ENCODE measurements at places on chromosomes 6 and 20.
A peak's percentile ranks its signal among the peaks of the same experiment; 100 is the strongest.

- DNase-seq = no peak
These were observed 109.8 kb downstream of the EYA4 start for GRCh38 chr6:133350928-133351327.

DNA sequence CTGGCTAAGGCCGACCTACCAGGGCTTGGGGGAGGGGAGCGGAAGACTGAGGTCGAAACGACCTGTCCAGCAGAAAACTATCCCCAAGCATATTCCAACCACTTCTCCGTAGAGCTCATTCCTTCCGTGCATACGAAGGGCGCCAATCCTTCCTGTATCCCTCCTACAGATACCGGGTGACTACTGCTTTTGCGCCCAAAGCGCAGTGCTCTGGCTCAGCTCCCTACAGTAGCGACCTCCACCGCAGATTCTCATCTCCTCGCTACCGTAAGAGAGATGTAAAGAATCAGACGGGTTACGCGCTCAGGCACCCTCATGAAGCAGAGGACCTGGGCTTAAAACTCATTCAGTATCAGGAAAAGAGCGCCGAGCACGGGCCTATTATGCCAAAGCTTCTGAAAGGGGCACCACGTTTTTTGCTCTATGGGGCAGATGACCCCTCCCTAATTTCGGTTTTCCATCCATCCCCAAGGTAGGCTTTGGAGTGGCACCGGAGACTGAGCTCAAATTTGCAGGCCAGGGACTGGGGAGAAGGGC, 563 bp upstream of the NNAT start:
- DNase-seq = no peak

DNA sequence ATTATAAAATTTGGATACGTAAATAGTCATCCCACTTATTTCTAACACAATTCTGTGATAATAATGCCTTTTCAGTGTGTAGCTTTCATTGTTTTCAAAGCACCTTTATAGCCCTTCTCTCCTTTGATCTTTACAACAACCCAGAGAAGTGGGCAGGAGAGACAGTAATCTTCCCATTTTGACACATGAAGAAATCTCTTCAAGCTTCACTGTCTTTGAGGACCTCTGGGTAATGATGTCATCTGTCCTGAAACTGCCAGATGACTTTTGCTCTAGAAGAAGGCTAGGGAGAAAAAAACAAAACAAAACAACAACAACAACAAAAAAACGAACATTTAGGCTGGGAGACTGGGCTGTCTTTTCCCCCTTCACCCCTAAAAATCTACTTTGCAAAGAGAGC, 203.0 kb downstream of the KCNQ5 start:
- no peak for DNase-seq

GRCh38 chr6:131223416-131223815, 88.1 kb downstream of the AKAP7 start:
- no peak for DNase-seq

GRCh38 chr6:131779304-131779703, 28.5 kb upstream of the ENPP1 start:
- DNase-seq = no peak

DNA sequence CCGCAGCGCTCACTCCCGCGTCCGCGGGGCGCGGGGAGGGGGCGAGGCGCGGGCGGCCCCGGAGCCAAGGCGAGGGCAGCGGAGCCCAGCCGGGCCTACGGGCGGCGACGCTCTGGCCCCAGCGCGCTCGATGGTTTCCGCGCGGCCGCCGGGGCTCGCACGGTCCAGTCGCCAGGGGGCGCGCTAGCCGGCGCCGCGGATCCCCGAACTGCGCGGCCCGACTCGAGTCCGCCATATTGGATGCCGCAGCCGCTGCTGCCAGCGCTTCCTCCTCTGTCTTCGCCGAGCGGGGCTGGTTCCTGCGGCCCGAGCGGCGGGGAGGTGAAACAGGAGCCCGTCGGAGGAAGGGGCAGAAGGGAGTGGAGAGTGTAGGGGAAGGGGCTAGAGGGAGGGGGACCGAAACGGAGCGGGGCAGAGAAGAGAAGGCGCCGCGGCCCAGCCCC, at the start of gene SCAF8:
SCAF8 (plus strand) TSS at position 234 of the 443 bp plus-strand sequence. CDS start 485 bp downstream, outside the sequence.
- peak; percentile 87 for DNase-seq

DNA sequence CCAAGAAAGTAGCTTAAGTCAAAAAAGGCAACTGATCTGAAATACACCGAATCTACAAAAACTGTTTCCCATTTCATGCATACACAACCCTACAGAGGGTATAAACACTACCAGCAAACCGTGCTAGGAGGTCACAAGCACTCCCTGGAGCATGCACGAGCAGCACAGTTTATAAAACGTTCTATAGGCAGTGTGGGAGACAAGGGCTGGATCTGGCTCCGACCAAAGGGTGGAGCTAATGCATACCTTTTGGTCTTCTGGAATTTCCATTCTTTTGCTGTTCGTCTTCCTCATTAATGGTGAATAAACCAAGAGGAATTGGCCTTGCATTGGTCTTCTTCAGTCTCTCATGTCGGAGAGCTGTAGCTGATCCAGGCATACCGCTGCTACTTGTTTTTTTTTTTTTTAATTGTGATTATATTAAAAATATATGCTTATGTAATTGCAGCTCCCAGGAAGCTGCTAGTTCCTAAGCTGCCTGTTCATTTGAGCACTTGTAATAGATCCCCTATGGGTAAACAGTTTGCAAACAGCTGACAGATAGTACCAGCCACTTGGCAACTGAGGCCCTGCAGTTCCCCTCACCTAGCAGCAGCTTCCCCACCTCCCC, 24.5 kb downstream of the MAP7 start:
- DNase-seq = no peak

GRCh38 chr20:31596831-31597480, 8.1 kb upstream of the ID1 start:
- DNase-seq = no peak

DNA sequence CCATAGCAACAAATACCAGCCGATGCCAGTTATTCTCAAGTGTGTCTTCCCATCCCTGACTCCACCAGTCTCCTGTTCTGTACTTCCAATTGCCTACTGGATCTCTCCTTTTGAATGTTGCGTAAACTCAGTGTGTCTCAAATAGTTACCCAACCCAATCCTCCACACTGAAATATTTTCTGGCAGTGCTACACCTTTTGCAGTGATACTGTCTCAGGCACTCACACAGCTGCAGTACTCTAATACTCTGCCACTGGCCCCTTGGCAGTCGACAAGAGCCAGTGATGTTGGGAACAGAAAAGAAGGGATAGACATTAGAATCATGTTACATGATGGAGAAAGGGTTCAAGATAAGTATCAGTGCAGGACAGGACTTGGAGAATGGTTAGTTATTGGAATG, 31.8 kb upstream of the FOXO3 start:
- no peak for DNase-seq

DNA sequence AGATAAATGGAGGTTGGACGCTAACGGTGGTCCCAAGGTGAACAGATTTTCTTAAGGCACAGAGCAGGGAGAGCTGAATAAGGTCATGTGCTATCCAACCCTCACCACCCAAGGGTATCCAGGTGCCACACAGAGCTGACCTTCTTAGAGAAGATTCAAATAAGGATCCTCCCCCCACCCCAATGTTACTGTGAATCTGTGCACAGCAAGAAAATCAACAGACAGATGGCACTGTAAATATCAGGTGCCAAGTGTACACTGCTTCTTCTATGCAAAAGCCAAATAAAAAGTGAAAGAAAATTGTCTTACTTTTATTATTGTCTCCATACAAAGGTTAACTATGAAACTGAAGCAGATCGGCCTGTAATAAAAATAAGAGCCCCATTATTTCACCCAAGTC, 96.9 kb downstream of the PAK5 start:
- DNase-seq = no peak
